ENCODE measurements at places on chromosomes 3 and 15.

- no peak for DNase-seq
Observed at GRCh38 chr15:84840255-84840654, 23.1 kb downstream of the ALPK3 start.

DNA sequence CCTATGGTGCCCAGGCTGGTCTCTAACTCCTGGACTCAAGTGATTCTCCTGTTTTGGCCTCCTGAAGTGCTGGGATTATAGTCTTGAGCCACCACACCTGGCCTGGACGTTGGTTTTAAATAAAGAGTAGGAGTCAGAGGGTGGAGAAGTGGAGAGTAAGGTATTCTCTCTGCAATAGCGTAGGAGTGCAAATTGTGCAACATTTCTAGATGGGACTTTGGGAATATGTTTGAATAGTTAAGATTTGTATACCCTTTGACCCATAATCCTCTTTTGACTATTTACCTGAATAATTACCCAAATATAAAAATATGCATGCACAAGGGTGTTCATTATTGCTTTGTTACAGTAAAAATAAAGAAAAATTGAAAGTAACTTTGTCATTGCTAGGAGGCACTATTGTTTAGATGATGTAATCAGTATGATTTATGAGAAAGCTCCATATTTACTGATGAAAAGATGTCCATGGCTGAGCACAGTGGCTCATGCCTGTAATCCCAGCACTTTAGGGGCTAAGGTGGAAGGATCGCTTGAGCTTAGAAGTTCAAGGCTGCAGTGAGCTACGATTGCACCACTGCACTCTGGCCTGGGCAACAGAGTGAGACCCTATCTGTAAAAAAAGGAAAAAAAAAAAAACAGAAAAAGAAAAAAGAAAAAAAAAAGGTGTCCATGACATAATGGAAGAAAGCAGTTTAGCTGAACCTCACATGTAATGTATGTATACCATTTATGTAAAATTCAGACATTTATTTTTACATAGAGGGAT, 15.1 kb upstream of the XYLB start:
- DNase-seq = no peak

- DNase-seq = no peak
Observed at GRCh38 chr3:149579838-149580542, 77.8 kb downstream of the WWTR1 start.

GRCh38 chr3:83189634-83190033, 1428.2 kb upstream of the GBE1 start:
- DNase-seq = no peak

DNA sequence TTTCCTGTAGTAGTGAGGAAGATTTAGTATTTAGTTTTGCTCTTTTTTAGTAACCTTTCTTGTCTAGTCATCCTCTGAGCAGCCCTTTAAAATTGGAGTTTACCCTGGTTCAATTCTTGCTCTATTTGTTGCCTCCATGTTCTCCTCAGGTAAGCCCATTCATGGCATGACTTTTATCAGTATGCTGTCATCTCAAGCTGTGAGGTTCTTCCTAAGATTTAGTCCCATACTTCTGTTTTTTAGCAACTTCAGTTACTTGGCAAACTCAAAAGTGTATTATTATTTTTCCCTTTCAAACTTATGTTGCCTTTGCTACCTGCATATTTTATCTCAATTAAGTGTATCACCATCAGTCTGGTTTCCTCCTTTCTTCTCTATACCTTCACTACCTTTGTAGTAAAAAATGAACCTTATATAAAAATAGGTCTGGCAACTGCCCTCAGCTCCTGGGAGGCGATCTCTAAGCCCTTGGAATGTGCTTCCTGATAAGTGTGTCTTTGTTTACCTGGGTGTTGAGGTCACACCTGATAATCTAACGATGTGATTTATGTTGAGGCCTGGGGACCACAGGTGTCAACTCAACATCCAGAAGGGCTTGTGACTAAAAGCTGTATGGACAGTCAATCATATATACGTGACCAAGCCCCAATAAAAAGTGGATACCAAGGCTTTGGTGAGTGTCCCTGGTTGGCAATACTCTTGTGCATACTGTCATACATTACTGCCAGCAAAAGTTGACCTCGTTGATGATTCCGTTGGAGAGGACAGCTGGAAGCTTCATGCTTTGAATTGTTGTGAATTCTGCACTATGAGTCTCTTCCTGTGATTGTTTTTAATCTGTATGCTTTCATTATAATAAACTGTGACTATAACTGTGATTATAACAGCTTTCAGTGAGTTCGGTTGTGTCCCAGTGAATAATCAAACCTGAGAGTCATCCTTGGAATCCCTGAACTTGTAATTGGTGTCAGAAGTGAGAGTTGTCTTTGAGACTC, 3.9 kb downstream of the NSUN3 start:
- DNase-seq = no peak

DNA sequence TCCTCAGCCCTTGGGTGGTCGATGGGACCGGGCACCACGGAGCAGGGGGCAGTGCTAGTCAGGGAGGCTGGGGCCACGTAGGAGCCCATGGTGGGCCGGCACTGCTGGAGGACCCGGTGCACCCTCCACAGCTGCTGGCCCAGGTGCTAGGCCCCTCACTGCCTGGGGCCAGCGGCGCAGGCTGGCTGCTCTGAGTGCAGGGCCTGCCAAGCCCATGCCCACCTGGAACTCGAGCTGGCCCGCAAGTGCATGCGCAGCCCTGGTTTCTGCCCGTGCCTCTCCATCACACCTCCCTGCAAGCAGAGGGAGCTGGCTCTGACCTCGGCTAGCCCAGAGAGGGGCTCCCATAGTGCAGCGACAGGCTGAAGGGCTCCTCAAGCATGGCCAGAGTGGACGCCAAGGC, 42.1 kb downstream of the KLHDC8B start:
- no peak for DNase-seq

GRCh38 chr3:40618158-40618557, 93.4 kb downstream of the ZNF621 start:
- no peak for DNase-seq

DNA sequence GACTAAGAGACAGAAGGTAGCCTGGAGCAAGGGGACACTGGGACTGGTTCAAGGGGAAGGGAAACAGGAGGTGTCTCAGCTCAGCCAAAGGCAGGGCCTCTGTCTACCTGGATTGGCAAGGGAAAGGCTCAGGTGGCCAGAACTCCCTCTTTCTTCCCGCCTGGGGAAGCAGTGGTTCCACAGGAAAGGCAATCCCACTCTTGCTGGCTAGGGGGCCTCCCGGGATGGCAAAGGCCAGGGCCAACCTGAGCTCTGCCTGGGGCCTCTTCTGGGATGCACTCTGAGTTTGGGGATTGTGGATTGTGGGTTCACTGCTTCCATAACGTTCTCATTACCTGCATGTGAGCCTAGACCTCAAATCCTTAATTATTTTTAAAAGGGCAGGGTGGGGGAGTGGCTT, 13.0 kb upstream of the PARP6 start:
- DNase-seq = no peak

DNA sequence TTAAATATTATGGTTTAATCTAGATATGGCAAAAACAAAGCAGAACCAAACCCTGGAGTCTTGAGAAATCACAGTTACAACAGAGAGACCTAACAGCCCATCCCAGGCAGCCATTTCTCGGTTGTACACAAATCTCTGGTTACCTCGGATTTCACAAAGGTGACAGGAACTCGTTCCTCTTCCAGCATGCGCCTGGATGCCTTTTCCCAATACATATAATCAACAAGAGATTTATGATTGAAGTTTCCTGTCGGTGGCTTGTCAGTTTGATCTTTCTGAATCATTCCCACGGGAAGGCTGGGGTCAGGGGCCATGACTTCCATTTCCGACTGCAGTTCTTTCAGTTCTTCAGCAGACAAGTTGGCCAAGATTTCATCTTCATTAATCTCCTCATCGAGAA, 445 bp downstream of the LMOD3 start:
- peak; percentile 30 for DNase-seq

DNA sequence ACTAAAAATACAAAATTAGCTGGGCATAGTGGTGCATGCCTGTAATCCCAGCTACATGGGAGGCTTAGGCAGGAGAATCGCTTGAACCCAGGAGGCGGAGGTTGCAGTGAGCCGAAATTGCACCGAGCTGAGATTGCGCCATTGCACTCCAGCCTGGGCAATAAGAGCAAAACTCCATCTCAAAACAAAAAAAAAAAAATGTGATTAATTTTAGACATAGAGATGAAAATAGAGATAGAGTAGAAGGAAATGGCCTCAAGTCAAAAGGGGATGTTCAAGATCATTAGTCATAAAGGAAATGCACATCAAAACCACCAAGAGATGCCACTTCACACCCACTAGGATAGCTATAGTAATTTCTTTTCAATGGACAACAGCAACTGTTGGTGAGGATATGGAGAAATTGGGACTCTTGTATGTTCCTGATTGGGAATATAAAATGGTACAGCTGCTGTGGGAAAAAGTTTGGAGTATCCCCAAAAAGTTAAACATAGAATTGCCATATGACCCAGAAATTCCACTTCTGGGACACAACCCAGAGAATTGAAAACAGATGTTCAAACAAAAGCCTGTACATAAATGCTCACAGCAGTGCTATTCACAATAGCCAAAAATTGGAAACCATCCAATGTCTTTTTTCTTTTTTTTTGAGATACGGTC, 55.4 kb downstream of the ABHD2 start:
- no peak for DNase-seq

GRCh38 chr3:13561376-13561775, 12.5 kb downstream of the FBLN2 start:
- no peak for DNase-seq

DNA sequence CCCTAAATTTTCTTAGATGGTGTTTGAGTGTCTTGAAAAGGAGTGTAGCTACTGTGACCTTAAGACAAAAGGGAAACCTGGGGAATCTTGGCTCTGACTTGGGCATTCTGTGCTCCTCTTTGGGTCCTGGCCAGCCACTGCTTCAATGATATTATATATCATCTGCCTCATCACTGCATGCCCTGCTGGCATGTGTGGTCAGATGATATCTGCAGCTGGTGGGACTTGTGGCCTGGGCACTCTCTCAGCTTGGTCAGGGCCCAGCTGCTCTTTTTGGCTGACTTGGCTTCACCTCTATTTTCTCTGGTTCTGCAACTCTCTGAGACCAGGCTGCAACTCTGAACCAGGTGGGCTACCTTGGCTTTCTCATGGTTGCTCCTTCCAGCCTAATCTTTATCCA, 446.1 kb upstream of the RARB start:
- no peak for DNase-seq

DNA sequence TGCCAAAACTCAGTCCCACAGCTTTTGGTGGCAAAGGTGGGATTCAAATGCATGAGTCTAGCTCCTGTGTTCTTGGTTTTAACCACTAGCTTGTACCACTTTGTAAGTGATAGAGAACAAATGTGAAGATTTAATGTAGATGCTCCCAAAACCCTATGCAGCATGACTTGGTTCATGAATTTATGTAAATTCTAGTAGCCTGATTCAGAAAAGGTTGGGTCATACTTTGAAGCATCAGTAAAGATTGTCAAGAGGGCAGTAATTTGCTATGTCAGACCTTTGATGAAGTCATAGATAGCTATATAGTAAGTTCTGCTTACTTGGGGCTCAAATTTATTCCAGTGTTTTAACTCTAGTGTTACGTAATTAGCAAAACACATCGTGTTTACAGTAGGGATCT, 75.6 kb downstream of the VPS8 start:
- no peak for DNase-seq

- no peak for DNase-seq
Observed at GRCh38 chr3:62898530-62899496, 23.6 kb upstream of the CADPS start.

DNA sequence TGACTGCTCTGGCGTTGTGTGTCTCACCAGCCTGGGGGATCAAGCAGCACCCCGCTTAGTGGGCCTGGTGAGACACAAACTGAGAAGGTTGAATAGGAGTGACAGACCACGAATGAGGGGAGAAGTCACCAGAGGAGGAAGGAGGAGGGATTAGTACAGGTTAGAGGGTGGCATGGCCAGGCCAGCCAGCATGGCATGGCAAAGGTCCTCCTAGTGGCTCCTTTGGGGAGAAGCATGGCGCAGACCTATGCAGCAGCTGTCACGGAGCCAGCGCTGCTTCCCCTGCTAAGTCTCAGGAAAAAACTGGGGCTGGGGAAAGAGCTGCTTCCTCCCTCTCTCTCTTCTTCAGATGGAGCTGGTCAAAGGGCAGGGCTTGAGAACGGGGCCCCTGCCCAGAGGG, 48.6 kb downstream of the ZDHHC3 start:
- no peak for DNase-seq

GRCh38 chr3:88828466-88828865, 279.0 kb upstream of the EPHA3 start:
- DNase-seq = no peak

GRCh38 chr3:13619661-13620230, 70.8 kb downstream of the FBLN2 start:
- no peak for DNase-seq

DNA sequence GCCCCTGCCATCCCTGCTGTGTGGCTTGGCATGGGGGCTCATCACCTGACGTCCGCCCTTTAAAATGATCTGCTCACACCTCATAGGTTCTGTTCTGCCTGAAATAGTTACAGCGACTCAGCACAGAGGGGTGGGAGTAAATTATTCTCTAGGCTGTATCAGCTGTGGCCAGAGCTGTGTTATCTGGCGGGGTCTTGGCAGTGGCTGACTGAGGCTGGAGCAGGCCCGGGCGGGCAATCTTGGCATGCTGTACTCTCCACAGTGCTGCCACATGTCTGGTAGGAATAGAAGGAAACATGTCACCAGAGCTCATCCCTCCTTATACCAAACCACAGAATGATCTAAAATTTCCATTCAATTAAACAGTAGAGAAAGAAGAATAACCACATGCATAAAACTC, 499.9 kb upstream of the LMCD1 start:
- no peak for DNase-seq

- DNase-seq = no peak
Observed at GRCh38 chr3:105944721-105945120, 75.9 kb upstream of the CBLB start.

Data from glutamatergic neuron (in vitro differentiated cells).